Effector memory CD4-positive, alpha-beta T cell (primary cell): ENCODE measurements at places on chromosomes 2 and 18.

DNA sequence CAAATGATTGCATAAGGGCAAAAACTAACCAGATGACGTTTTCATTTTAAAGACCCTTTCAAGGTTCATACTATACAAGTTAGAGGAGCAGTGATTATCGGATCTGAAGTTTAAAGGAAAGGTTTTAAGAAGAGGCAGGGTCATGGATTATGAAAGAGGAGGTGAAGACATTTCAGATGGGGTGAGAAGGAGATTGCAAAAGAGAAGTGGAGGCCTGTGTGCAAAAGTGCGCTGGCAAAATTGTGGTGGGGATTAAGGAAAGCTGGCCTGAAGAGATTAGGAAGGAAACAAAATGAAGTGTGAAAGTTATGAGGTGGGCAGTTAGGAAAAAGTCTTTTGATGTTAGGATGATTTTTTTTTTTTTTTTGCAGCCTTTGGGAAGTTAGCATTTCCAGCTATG lies 935.7 kb upstream of the FAM98A start:
- DNase-seq: no peak
- H3K36me3 ChIP-seq: no peaks in the 10 kb centered on the region
- no peaks in the 10 kb centered on the region for H3K4me1 ChIP-seq
- no peaks in the 10 kb centered on the region for H3K27me3 ChIP-seq

- H3K27ac ChIP-seq: no peak overlapping the region
- H3K4me1 ChIP-seq: no peaks in the 10 kb centered on the region
- DNase-seq: no peak
- H3K27me3 ChIP-seq: no peaks in the 10 kb centered on the region
- H3K4me3 ChIP-seq: no peak overlapping the region
- no peaks in the 10 kb centered on the region for H3K36me3 ChIP-seq
These were observed 96.1 kb downstream of the MAP2 start for GRCh38 chr2:209519906-209520305.

DNA sequence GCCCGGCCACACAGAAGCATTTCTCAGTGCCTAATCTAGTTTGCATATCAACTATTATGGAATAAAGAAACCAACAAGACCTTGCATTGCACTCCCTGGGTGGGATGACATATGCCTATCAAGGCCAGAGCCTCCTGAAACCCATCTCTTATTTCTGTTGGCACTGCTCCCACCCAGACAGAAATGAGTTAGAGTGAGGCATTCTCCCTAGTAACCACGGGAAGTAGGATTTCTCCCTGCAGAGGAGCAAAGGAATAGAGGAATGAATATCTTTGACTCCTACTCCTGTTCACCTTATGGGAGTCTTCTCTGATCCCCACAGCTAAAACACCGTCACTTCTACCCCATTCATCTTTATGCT lies 24.2 kb upstream of the SCYGR1 start:
- H3K4me1 ChIP-seq: no peaks in the 10 kb centered on the region
- H3K27ac ChIP-seq: no peak overlapping the region
- no peak for DNase-seq
- no peaks in the 10 kb centered on the region for H3K27me3 ChIP-seq
- no peaks in the 10 kb centered on the region for H3K36me3 ChIP-seq

DNA sequence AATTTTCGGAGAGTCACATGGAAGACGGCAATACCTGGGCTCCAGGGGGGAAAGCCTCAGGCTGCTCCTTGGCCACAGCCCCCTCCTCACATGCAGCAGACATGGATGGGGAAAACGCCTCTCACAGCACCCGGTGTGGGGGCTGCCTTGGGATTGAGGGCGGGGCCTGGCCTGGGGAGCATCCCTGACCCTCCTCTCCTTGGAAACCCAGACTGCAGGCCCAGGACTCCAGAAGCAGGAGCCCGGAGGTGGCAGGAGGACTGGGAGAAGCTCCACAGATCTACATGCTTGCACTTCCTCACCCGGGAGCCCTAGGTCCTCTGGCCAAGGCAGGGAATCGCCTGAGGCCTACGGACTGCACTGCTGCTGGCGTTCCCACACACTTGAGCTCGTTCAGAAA lies 12.1 kb upstream of the HES6 start:
- no peaks in the 10 kb centered on the region for H3K4me1 ChIP-seq
- H3K27me3 ChIP-seq: no peaks in the 10 kb centered on the region
- DNase-seq: no peak

- no peaks in the 10 kb centered on the region for H3K36me3 ChIP-seq
- DNase-seq: no peak
- H3K4me1 ChIP-seq: no peaks in the 10 kb centered on the region
- no peak overlapping the region for H3K4me3 ChIP-seq
These were observed 144.7 kb downstream of the GLI2 start for GRCh38 chr2:120880381-120880780.

GRCh38 chr2:11203480-11203879 lies 48.2 kb downstream of the SLC66A3 start:
- H3K4me1 ChIP-seq: no peaks in the 10 kb centered on the region
- no peaks in the 10 kb centered on the region for H3K27me3 ChIP-seq
- no peak for DNase-seq
- no peak overlapping the region for H3K27ac ChIP-seq

GRCh38 chr2:208584378-208584985 lies 177.9 kb downstream of the PTH2R start:
- no peak overlapping the region for H3K4me3 ChIP-seq
- H3K27ac ChIP-seq: no peak overlapping the region
- H3K36me3 ChIP-seq: no peaks in the 10 kb centered on the region
- no peaks in the 10 kb centered on the region for H3K4me1 ChIP-seq

- peaks cover 4% of the 10 kb centered on the region for H3K4me1 ChIP-seq
- DNase-seq: no peak
- H3K4me3 ChIP-seq: no peak overlapping the region
- no peaks in the 10 kb centered on the region for H3K27me3 ChIP-seq
- no peak overlapping the region for H3K27ac ChIP-seq
These were observed 168.7 kb upstream of the NCK2 start for GRCh38 chr2:105576050-105576439.

GRCh38 chr18:79554945-79555645 lies 124.5 kb upstream of the CTDP1 start:
- no peak overlapping the region for H3K4me3 ChIP-seq
- H3K4me1 ChIP-seq: no peaks in the 10 kb centered on the region
- no peak for DNase-seq
- no peaks in the 10 kb centered on the region for H3K27me3 ChIP-seq
- no peaks in the 10 kb centered on the region for H3K36me3 ChIP-seq

DNA sequence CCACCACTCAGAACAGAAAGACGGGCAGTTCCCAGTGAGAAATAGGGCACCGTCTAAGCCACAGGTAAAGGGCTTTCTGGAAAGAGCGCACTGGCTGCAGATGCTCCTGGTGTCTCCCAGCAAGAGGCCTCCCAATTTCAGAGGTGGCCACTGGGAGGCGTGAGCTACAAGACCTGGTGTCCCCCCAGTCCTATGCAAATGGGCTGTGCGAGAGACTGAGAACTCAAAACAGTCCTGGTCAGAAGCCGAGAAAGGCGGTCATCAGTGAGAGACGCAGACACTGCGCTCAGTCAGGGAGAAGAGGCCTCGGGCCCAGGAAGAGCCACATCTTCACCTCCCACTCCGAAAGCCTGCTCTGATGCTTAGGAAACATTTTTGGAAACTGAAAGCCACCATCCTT lies 179.5 kb downstream of the EIPR1 start:
- DNase-seq: no peak
- H3K4me1 ChIP-seq: no peaks in the 10 kb centered on the region
- H3K27ac ChIP-seq: no peak overlapping the region
- H3K36me3 ChIP-seq: peaks cover 7% of the 10 kb centered on the region

DNA sequence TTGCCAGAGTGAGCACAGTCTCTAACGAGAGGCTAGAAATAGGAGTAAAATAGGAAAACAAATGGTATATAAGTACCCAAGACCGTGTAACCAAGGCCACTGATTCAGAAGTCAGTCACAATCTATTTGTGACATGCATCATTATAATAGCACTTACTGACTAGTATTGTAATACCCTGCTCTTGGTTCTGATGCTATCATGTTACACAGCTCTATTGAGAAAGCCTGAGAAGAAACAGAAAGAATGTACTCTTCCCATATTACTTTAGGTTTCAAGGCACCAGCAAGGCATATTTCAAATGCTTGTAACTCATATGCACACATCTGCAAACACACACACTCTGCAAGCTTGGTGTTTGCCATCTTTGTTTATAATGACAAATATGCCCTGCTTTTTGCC lies 746.4 kb downstream of the SLC4A3 start:
- no peak overlapping the region for H3K27ac ChIP-seq
- H3K4me1 ChIP-seq: no peaks in the 10 kb centered on the region
- no peak for DNase-seq
- H3K4me3 ChIP-seq: no peak overlapping the region
- no peaks in the 10 kb centered on the region for H3K36me3 ChIP-seq
- no peaks in the 10 kb centered on the region for H3K27me3 ChIP-seq

DNA sequence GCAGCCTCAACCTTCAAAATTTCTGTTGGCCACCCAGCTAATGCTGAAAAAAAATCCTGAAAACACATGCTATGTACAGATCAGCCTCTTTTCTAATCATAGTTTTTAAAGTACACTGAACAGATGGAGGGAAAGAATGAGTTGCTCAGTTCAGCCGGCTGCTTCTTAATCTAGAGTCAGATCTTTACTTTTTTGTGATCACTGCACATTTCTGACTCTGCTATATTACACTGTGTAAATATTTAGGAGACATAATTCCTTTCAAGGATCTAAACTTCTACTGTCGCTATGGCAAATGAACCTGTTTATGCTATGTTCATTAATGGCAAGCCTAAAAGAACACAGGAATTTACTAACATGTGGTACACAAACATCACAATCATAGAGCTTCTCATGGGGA lies 114.2 kb downstream of the SRBD1 start:
- no peaks in the 10 kb centered on the region for H3K4me1 ChIP-seq
- H3K36me3 ChIP-seq: no peaks in the 10 kb centered on the region
- H3K27ac ChIP-seq: no peak overlapping the region
- H3K27me3 ChIP-seq: no peaks in the 10 kb centered on the region
- DNase-seq: no peak

DNA sequence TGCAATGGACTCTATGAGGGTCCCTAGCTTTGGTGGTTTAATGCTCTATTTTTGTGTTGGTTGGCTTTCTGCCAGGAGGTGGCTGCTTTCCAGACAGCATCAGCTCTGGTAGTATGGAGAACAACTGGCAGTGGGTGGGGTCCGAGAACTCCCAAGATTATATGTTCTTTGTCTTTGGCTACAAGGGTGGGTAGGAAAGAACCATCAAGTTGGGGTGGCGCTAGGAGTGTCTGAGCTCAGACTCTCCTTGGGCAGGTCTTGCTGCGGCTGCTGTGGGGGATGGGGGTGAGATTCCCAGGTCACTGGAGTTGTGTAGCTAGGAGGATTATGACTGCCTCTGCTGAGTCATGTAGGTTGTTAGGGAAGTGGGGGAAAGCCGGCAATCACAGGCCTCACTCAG lies 976.1 kb upstream of the GYPC start:
- no peaks in the 10 kb centered on the region for H3K27me3 ChIP-seq
- no peaks in the 10 kb centered on the region for H3K4me1 ChIP-seq
- DNase-seq: no peak
- no peak overlapping the region for H3K27ac ChIP-seq
- no peak overlapping the region for H3K4me3 ChIP-seq

GRCh38 chr2:164114937-164115336 lies 379.1 kb upstream of the FIGN start:
- no peaks in the 10 kb centered on the region for H3K4me1 ChIP-seq
- no peaks in the 10 kb centered on the region for H3K27me3 ChIP-seq
- no peak for DNase-seq
- H3K36me3 ChIP-seq: no peaks in the 10 kb centered on the region
- no peak overlapping the region for H3K4me3 ChIP-seq

GRCh38 chr2:113167115-113167932 lies 6.4 kb upstream of the PSD4 start:
- H3K4me3 ChIP-seq: peak overlapping the region; percentile 12
- H3K27me3 ChIP-seq: no peaks in the 10 kb centered on the region
- peaks cover 55% of the 10 kb centered on the region for H3K4me1 ChIP-seq
- no peak for DNase-seq
- H3K27ac ChIP-seq: peak overlapping the region; percentile 56

GRCh38 chr2:131055169-131056065 lies 37.8 kb downstream of the FAM168B start:
- peaks cover 78% of the 10 kb centered on the region for H3K36me3 ChIP-seq
- H3K4me1 ChIP-seq: no peaks in the 10 kb centered on the region
- H3K27ac ChIP-seq: no peak overlapping the region
- no peak overlapping the region for H3K4me3 ChIP-seq
- DNase-seq: no peak

DNA sequence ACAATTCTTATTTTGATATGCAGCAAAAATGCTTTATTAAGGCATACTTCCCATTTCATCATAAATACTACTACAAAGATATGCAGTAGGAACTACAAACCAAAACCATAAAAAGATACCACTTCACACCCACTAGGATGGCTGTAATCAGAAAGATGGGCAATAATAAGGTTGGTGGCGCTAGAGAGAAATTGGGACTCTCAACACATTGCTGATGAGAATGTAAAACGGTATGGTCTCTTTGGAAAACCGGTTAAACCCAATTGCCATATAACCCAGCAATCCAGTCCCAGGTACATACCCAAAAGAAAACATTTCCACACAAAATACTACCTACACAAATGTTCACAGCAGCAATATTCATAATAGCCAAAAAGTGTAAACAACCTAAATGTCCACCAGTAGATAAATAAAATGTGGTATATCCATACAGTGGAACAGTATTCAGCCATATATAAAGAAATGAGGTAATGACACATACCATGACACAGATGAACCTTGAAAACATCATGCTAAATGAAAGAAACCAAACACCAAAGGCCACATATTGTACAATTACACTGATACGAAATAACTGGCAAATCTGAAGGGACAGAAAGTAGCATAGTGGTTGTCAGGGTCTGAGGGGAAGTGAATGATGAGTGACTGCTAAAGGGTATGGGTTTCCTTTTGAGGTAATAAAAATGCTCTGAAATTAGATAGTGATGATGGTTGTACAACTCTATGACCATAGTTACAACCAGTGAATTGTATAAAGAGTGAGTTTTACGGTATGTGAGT lies 12.7 kb downstream of the SP3 start:
- H3K4me1 ChIP-seq: peaks cover 22% of the 10 kb centered on the region
- peaks cover 22% of the 10 kb centered on the region for H3K36me3 ChIP-seq
- H3K4me3 ChIP-seq: no peak overlapping the region
- DNase-seq: no peak
- no peak overlapping the region for H3K27ac ChIP-seq

- DNase-seq: no peak
- no peaks in the 10 kb centered on the region for H3K36me3 ChIP-seq
- H3K4me1 ChIP-seq: no peaks in the 10 kb centered on the region
- no peak overlapping the region for H3K4me3 ChIP-seq
These were observed 41.9 kb upstream of the TANC1 start for GRCh38 chr2:158926478-158926948.
